Stimulated activated CD4-positive, alpha-beta T cell treated with anti-CD3 and anti-CD28 coated beads, TNF-alpha, amount 100 ng/mL, for 1 hour (primary cell): ENCODE measurements at places on chromosomes 13 and 19.

DNA sequence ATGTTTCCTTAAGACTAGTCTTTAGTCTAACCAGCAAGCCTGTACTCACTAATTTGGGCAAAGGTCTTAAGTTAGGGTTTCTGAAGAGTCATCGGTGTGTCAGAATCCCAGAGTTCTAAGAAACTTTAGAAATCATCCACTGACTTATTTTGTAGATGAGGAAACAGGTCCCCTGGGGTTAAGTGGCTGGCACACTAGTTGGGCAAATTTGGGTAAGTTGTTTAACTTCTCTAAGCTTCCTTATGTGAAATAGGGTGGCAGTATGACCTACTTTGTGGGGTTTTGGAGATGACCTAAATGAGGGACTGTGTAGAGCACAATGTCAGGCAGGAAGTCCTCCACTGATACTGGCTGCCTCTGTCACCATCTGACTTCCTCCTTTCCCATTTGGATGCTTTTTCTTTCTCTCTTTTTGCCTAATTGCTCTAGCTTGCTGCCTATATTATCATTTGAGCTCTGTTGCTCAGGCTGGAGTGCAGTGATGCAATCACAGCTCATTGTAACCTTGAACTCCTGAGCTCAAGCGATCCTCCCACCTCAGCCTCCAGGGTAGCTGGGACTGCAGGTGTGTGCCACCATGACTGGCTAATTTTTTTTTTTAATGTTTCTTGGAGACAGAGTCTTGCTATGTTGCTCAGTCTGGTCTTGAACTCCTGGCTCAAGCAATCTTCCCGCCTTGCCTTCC lies 2.3 kb downstream of the ADGRE3 start:
- DNase-seq, result no peak

- DNase-seq, result no peak
These were observed 9.4 kb upstream of the ZNF428 start for GRCh38 chr19:43628646-43629326.

DNA sequence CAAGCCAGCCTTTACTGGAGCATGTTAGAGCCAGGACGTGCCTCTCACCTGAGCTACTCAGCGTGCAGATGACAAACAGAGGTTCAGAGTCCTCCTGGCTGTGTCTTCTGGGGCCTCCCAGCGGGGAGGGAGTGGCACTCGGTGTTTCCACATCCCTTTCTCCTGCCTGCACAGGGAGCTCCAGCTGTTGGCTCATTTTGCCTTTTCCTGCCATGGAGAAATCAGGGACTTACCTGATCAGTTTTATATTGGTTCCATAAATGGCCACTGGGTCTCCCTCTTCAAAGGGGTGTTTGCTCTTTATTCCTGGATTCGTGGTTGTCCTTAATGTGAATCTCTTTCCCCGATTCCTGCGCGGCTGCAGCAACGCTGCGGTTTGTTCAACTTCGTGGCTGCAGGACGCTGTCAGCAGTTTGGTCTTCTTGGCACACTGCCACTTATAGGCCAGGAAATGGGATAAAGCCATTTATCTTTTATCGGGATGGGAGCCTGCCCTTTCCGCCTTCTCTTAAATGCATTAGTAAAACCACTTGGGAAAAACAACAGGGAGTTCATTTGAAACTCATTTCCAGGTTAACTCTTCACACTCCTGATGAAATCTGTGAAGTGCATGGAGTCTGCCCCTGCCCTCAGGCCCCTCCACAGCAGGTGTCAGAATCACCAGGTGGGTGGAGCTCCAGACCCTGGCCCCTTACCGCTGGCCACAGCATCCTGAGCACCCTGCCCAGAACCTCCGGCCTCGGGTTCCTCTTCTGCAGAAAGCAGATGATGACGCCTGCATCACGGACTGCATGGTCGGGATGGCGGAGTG lies 39.8 kb upstream of the MCF2L start:
- DNase-seq, result no peak

DNA sequence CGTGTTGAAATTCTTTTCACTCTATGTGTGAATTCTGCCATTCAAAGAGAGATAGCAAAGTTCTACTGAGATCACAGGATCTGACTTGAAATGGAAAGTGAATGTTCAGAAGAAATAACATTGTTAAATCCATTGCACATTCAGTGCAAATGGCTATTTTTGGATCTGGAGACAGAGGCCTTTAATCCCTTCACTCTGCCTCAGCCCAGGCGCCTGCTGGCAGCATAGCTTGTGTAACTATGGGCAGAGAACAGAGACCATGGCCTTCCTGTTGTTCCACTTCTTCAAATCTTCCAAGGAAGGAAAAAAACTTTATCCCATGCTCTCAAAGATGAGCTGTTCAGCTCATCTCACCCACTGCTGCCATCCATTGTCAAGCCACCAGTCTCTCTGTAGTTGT lies 265.4 kb downstream of the LMO7 start:
- no peak for DNase-seq

DNA sequence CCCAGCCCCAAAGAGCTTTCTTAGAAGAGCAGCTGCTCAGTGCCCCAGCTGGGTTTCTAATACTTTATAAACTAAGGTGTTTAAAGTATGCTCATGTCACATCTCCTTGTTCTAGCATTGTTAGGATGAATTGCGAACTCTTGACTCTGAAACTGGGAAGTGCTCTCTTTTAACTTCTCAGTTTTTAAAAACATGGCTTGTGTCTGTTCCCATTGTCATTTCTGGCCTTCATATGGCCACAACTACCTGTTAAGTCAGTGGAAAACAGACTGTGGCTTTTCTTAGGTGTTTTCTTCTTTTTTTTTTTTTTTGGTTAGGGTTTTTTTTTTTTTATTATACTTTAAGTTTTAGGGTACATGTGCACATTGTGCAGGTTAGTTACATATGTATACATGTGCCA lies 164.7 kb downstream of the KCNRG start:
- no peak for DNase-seq

DNA sequence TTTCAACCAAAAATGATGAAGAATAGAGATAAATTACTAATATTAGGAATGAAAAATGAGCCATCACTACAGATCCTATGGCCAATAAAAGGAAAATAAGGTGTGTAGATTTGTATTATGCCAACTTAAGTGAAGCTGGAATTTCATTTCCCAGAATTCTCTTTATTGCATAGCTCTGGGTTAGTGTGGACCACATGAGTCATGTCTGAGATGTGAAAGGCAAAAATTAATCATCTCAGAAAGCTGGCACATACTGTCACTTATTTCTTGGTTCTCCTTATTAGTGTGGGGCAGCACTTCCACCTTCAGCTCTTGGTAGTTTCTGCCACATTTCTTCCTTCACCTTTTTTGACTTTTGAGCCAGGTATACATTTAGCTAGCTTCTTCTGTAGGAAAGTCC lies 82.6 kb downstream of the KATNAL1 start:
- no peak for DNase-seq

GRCh38 chr13:82627183-82627582 lies 1255.1 kb downstream of the SLITRK1 start:
- no peak for DNase-seq

- no peak for DNase-seq
These were observed 46.1 kb upstream of the TSC22D1 start for GRCh38 chr13:44622261-44622660.

- DNase-seq, result peak; percentile 2
These were observed 38.0 kb upstream of the ZNF573 start for GRCh38 chr19:37817180-37817981.

- no peak for DNase-seq
These were observed 5.2 kb upstream of the KBTBD7 start for GRCh38 chr13:41199526-41199925.

DNA sequence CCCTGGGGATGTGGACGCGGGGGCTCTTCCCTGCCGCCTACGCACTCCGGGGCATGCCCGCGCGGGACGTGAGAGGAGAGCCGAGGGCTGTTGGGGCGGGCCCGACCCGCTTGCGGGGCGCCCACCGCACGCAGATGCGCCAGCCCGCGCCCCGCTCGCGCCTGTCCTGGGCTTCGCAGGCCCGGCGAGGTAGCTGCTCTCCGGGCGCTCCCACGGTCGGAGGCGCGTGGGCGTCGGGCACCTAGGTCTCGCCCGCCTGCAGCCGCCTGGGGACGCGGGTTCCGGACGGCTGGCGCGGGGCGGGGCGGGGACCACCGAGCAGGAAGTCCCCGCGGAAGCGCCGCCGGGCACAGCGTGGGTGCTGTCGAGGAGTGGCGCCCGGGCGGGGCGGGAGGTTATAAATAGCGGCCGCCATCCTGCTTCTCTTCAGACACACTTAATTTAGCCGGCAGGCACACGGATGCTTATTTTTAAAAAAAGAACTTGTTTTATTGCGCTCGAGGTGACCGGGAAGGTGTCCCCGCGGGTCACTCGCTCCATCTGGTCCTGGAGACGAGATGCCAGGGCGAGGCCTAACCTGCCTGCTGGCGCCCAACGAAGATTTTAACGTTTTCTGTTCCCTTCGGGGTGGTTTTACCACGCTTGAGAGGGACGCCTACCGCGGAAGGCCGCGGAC lies 561 bp upstream of the GJA3 start:
- DNase-seq, result peak; percentile 38

- DNase-seq, result no peak
These were observed 608 bp downstream of the CNN2 start for GRCh38 chr19:1026783-1027649.

DNA sequence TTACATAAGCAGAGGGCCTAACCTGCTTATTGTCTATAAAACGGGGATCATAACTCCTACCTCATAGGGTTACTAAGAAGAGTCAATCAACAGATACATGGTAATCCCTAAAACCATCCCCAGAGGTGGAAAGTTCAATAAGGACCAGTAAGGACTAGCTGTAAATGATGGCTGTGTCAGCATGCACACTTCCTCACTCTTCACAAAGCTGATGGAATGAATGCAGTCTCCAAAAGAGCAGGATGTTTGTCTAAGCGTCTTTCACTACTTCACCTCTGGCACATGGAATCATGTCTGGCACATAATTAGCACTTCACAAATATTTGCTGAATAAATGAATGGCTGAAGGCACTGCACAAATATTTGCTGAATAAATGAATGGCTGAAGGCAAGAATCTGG lies 134.2 kb downstream of the MIPEP start:
- no peak for DNase-seq

GRCh38 chr19:3107658-3108057 lies 13.5 kb downstream of the GNA11 start:
- DNase-seq, result no peak

DNA sequence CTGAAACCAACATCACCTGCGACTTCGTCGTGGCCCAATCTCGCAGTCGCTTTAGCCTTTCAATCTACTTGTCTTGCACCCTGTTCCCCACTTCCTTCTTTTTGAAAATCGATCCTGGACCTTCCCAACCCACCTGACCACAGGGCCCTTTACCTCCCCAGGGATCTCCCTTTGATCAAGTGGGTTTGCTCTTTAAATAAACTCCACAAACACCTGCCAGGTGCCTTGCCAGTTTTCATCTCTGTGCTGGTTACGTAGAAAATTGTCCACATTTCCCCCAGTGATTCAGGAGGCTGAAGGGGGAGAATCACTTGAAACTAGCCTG lies 14.5 kb upstream of the RAB20 start:
- no peak for DNase-seq

DNA sequence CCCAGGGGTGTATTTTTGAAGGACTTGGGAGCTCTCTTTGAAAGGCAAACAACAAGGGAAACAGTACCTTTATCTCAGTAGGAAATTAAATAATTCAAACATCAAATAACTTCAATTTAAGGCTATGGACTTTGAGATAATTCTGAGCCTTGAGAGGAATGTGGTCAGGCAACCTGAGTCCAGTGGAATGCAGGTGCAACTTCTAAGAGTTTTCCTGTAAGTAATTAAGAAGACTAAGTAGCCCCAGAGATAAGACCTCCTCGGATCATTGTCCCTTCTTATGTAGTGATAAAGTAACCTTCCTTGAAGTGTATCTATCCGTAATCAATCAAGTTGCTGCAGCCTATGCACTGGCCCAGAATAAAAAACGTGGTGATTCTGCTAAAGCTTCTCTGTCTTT lies 29.2 kb downstream of the ZNF701 start:
- no peak for DNase-seq

- no peak for DNase-seq
These were observed 3.5 kb downstream of the KLF2 start for GRCh38 chr19:16327911-16328823.

GRCh38 chr13:95235974-95236373 lies 65.3 kb downstream of the ABCC4 start:
- DNase-seq, result no peak

DNA sequence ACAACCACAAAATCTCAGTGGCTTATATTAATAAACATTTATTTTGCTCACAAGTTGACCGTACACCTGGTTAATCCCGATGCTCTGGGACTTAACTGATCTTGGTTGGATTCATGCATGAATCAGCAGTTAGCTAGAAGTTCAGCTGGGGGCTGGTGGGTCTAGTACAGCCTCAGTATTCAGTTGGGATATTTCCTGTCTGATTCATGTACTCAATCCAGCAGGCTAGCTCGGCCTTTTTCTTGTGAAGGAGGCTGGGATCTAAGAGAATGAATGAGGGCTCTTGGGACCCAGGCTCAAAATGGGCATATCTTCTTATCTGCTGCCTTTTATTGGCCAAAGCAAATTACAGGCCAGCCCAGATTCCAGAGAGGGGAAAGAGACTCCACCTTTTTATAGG lies 178.8 kb downstream of the KCTD12 start:
- no peak for DNase-seq

- DNase-seq, result no peak
These were observed 25.1 kb downstream of the BTBD2 start for GRCh38 chr19:1990230-1991017.

GRCh38 chr19:53394522-53394973 lies 401 bp upstream of the ZNF765 start:
- no peak for DNase-seq

DNA sequence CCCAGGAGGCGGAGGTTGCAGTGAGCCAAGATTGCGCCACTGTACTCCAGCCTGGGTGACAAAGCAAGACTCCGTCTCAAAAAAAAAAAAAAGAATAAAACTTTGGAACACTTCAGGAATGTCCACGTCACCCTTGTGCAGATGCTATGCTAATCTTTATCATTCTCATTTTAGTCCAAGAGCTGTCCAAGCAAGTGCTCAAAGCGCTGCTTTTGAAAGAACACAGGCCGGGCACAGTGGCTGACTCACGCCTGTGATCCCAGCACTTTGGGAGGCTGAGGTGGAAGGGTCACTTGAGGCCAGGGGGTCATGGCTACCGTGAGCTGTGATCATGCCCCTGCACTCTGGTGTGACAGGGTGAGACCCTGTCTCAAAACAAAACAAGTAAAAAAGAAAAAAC lies 11.1 kb upstream of the UQCR11 start:
- no peak for DNase-seq

DNA sequence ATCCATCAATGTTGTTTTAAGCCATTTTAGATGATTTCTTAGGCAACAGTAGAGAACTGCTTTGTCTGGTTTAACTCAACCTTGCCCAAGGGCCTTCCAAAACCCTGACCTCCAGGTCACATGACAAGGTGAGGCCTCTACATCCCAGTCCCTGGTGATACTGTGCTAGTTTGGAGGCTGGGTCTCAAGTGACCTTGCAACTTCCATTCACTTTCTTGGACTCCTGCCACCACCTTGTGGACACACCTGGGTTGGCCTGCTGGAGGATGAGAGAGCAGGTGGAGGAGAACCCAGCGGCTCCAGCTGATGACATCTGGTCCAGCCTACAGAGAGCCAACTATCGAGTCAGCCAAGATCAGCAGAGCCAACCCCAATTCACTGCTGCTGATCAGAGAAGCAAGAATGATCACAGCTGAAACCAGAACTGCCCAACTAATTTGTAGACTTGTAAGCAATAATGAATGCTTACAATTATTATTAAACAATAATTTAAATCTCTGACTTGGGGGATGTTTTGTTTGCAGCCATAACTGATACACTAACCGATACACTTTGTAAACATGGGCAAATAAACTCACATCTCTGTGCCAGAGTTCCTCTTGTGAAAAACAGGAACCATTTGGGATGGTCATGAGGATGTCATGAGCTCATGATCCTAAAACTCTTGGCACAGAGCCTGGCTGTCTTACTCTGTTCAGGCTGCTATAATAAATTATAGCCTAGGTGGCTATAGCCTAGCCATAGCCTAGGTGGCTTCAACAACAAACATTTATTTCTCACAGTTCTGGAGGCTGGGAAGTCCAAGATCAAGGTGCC lies 11.5 kb downstream of the FAM187B start:
- DNase-seq, result no peak
